ENCODE measurements at places on chromosomes 11 and 22. TPM values are rescaled to one million over a fixed set of nuclear protein-coding genes. Genes with fewer than 3 reads are reported as not detected.

LIF gene
- 2.5 TPM for polyA plus RNA-seq

OR52I2 gene
- polyA plus RNA-seq, result not detected

BUD13 gene
- polyA plus RNA-seq, result 35.1 TPM

DNA sequence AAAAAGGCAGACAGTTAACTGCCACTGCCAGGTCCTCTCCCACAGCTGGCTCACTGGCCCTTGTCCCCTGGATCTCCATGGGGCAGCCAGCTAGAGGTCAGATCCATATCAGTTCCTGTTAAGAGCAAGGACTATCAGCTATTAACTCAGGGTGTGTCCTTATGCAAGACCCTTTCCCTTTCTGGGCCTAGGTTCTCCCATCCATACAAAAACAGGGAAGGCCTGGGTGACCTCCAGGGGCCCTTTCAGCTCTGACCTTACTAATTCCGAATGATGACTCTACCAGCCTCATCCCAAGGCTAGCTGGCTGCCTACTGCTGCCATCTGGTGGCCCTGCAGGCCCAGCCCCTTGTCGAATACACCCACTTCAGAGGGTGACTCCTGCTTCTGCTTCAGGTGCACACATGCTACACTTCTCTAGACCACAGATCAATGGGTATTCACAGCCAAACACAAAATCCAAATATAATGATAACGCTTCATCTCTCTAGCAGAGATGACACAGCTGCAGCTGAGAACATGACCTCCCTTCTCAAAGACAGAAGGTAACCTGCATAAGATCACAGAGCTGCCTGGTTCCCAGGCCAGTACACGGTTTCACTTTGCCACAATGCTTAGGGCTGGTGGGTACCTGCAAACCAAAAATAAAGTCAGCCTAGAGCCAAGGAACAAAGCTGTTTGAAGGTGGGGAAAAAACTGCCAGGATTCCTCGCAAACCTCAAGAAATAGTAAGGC is 34.1 kb downstream of the SERGEF start:
- DNase-seq, result no peak

- DNase-seq, result no peak
Measured at GRCh38 chr11:95358511-95359340, 127.7 kb upstream of the SESN3 start.

DNA sequence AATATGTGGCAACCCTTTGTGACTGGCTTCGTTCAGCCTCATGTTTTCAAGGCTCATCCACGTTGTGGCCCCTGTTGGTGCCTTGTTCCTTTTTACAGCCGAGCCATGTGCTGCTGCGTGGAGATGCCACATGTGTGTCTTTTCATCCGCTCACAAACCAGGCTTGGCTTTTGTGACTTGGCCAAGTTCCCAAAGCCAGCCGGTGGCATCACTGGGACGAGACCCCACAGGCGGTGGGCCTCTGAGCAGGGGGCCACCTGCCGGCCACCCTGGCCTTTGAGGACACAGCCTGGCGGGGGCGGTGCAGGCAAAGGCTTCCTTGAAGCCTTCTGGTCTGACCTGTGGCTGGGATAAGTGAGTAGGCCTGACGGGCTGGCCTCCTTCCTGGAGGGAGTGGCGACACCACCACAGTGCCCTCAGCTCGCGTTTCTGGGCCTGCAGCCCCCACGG is 10.5 kb downstream of the GRK2 start:
- DNase-seq, result no peak

- no peak for DNase-seq
Measured at GRCh38 chr11:61347916-61348461, 13.7 kb downstream of the CYB561A3 start.

GRCh38 chr22:38062791-38063190 is 5.6 kb downstream of the PICK1 start:
- DNase-seq, result no peak

DNA sequence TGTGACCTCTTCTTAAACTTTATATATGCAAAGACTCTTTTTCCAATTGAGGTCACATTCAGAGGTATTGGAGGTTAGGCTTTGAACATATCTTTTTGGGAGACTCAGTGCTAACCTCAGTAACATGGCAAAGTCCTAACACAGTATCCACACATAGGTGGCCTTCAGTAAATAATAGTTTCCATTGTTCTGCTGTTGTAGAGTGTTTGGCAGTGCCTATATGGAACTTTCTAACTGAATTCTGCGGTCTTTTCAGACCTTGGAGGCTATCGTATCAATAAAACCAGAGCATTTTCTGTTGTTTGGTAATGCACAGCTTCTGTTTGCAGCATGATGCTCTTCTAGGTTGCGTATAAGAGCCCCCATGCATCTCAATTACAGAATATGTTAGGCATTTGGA is 47.0 kb downstream of the LDLRAD3 start:
- no peak for DNase-seq

DNA sequence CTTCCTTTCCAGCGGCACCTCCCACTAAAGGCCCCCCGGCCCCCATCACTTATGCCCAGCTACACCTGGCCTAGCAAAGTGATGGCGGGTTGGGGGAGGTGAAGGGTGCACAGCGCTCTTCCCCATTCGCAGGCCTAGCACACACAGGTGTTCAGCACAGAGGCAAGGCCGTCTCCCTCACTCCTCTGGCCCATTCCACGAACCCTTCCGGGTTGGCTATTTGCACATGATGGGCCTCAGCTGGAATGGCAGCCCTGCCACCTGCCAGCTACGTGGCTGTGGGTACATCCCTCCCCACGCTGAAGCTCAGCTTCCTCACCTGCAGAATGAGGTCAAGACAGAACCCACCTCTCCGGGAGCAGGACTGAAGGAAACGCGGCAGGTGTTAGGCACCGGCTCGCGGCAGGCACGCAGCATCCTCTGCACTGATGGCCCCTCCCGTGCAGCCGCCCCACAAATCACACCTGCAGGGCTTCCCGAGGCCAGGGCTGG is 4.8 kb downstream of the KIAA0930 start:
- no peak for DNase-seq

DNA sequence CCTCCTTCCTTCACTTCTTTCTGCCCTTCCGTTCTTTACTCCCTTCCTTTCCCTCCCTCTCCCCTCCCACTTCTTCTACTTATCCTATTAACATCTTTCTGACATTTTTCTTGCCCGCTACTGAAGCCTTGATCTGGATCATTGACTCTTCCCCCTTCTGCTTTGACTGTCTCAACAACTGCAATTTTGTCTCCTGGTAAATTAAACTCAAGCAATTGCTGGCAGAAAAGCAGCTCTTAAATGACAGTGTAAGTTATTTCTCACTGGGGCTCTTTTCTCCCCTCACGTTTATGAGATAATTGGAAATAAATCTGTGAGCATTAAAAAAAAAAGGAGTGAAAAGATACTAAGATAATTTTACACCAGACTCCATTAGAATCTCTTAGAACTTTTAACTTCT is 120.0 kb downstream of the SLC17A6 start:
- DNase-seq, result no peak

SHISAL1 gene
- polyA plus RNA-seq, result 0.60 TPM

DNA sequence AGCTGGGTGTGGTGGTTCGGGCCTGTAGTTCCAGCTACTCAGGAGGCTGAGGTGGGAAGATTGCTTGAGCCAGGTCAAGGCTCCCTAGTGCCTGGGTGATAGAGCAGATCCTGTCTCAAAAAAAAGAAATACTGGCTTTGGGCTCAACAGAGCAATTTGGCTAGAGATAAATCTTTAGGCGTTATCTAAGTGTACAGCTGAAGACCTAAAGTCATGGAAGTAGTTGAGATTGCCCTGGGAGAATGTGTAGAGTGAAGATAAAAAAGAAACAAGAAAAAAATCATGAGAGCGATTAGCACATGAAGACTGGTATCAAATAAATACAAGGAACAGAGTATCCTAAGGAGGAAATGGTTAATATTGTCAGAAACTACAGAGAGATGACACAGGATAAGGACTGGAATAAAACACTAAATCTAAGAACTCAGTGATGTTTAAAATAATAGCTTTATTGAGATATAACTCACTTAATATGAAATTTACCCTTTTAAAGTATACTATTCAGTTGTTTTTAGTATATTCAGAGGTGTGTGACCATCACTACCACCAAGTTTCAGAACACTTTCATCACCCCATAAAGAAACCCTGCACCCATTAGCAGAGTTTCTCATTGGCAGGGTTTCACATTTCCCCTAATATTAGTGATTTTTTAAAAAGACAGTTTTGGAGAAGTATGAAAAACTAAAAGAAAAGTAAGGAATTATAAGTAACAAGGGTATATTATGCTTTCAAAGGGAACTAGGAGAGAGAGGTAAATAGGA is 20.7 kb downstream of the PIK3C2A start:
- DNase-seq, result no peak

DNA sequence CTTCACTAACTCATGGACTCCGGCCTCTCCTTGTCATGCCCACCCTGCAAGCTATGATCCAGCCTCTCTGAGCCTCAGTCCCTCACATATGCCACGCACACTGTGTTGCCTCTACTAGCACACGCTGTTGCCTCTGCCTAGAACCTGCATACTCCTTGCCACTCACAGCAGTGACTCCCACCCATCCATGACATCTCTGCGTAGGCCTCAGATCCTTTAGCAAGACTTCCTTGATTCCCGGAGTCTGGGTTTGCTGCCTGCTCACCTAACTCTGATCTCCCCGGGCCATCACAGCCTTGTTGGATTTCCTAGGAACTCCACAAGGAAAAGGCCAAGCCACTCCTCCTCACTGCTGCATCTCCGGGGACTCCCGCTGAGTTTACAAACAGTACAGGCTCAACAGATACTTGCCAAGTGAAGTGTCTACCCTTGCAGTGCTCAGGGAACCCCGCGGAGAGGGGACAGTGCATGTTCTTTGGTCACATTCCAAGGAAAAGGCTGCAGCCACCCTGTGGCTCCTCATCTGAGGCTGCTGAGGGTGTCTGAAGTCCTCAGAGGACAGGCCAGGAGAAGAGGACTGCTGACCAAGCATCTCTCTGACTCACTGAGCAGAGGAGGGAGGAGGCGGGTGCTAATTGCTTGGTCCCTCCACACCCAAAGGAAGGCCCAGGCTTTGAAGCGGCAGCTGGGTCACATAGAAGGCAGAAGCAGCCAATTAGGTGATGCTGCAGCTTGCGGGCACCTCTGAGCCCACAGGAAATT is 42.4 kb upstream of the NAV2 start:
- DNase-seq, result peak; percentile 45

GRCh38 chr11:10459029-10459970 is 4.2 kb downstream of the AMPD3 start:
- DNase-seq, result no peak

DNA sequence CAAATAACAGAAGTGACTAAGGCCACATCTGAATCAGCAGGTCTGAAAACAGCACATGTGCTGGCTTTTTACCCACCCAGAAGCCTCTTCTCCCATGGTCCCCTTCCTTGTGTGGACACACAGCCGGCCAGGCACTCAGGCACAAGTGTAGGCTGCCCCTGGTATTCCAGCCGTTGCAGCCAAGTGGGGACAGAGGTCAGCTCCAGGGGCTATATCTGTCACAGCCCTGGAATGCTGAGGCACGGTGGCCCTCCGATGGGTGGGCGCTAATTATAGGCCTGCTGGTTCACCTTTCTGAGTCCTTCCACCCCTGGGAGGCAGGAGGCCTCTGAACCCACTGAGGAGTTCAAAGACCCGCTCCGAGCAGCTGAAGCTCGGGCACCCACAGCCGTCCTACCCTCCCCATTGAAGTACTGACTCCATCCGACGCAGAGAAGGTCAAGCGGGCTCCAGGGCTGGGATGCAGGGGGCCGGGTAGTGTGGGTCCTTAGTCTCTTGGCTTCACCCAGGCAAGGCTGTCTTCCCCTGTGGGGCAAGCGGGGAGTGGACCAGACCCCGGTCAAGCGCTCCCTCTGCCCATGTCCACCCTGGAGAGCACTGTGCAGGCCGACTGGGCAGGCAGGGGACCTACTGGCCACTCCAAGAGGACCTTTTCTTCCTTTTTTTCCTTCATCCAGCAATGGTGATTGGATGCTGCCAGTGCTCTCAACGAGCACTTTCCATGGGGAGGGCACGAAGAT is 14.3 kb downstream of the FGF3 start:
- DNase-seq, result no peak

TEX54 gene
- polyA plus RNA-seq, result 0.34 TPM

DNA sequence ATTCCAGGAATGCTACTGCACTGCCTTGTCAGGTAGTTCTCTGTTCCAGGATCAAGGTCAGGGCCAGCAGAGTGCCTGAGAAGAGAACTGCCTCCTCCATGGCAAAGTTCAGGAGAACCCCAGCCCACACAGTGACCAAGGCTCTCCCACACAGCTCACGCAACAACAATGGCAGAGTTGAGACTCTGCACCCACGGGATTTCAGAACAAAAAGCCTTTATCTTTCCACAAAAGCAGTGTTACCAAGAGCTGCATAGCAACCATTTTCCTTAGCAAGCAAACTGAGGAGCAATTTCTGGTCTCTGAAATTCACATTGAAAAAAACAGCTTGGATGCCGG is 11.1 kb downstream of the PLAAT3 start:
- DNase-seq, result no peak

DNA sequence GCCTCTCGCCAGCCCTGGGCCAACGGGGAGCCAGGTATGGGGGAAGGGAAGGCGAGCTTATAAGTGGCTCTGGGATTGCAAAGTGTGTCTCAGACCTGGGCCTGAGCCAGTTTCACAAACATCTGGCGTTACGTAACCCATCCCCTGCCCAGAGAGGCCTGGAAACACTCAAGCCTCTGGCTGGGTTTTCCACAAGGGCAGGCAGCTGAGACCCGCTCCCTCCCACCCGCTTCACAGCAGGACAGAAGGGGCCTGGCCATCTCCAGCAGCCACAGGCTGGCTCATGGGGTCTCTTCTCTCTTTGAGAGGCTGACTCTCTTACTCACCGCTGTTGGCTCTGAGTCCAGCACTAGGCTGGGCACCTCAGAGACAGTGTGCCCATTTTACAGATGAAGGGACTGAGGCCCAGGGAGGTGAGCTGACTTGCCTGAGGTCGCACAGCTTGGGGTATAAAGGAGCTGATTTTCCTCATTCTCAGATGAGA is 44.5 kb downstream of the TRIOBP start:
- peak; percentile 96 for DNase-seq

GRCh38 chr11:17722000-17722643 is 2.8 kb downstream of the MYOD1 start:
- DNase-seq, result no peak

DNA sequence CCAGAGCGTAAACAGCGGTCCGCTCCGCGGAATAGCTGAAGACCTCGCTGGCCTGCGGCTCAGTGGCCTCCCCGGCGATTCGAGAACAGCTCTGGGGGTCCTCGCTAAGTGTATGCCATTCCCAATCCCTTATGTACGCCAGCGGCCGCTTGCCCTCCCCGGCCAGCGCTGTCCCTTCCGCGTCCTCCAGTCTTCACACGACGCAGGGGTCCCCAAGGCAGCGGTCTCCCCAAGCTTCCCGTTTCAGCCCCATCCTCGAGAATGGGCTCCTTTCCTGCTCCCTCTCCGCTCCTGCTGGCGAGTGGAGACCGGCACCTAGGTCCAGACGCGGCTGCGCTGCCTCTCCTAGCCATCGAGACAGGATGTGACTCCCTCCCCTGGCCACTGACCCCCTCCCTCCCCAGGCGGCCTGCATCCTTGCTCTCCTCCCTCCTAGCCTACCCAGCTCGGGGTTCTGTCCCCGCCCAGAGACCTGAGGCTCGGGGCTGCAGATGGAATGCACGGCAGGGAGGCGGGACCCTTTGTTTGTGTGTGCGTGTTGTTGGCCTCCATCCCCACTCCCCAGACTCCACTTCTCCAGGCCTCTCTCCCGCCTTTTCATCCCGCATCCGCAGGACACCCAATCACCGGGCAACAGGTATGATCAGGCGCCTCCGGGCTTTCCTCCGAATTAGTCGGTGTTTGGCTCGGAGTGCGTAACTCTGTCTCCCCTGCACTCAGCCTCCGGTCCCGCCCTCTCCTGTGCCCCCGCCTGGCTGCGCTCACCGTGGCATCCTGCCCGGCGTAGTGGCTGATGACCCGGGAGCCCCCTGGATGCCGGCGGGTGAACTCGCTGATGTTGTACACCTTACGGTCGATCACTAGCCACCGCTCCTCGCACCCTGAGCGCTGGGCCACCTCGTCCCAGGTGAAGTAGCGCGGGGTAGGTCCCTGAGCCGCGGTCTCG is 740 bp downstream of the FADS1 start:
- peak; percentile 56 for DNase-seq

All from right lung (tissue), 10 donors.